NCI-H2081 treated with DMSO at 0.1 percent for 48 hours (cell line): ENCODE measurements at places on chromosomes 7 and 10.

DNA sequence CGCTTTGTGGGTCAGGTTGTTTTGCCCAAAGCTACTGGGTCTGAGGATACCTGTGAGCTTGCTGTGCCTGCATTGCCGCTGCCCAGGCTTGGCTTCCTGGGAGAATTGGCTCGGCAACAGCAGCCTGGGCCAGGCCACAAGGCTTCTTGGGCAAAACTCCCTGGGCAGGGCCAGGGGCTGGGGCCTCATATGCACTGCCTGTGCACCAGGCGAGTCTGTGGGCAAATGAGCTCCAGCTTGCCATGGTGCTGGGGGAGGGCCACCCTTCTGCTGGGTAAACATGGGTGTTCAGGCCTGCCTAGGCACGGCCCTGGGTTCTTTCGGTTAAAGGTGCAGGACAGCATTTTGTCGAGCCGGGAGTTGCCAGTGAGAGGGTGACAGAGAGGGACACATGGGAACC lies 19.4 kb downstream of the ZMIZ1 start:
- no peak for DNase-seq

DNA sequence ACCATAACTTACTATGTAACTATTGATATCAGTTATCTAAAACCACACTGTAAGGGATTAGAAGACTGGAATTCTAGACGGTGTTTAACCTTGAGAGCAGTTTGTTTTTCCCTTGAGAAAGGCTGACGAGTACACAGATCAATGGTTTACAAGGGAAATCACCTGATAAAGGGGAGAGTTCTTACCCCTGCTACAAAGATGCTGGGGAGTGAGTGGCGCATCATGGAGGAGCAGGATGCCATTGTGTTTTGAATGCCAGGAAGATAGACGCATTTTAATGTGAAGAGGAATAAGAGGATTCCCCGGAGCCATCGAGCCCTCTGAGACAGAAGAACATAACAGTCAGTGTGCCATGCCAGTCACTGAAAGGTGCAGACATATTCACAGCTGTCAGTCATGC lies 145.2 kb downstream of the PKD1L1 start:
- DNase-seq, result no peak

DNA sequence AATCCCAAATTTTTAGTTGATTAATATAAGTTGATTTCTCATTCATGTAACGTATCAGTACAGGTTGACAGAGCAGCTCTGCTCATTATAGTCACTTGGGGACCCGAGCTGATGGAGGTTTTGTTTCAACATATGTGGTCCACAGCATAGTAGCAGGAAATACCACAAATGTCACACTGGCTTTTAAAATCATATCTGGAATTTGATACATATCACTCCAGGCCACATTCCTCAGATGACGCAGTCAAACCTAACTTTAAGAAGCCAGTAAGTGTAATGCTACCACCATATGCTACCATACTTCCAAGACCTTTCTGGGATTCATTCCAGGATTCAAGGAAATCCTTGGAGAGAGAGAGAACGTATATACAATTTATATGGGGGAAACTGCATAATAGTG lies 156.3 kb downstream of the PHF14 start:
- DNase-seq, result no peak

DNA sequence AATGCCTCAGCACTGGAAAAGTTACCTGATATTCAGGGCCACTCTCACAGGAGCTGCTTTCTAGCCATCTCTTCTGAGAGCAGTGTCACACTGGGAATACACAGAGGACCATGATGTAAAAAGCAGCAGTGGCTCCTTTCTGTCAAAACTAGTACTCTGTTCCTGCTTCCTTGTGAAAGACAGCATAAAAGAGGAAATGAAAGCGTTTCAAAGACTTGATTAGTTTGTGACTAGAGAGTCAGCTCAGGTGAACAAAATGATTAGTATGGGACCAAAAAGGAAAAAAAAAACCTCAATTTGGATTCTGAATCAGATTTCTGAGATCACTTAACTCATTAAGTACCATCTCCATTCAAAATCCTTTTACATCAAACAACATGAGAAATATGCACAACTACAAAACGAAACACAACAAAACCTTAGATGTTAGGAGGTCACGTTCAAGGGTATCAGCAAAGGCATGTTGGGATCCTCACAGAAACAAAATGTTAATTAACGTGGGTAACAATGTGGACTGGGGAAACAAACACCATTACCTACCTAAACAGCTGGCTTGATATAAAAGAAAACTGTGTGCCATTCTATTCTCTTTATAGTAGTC lies 103.7 kb downstream of the MACC1 start:
- DNase-seq, result no peak

DNA sequence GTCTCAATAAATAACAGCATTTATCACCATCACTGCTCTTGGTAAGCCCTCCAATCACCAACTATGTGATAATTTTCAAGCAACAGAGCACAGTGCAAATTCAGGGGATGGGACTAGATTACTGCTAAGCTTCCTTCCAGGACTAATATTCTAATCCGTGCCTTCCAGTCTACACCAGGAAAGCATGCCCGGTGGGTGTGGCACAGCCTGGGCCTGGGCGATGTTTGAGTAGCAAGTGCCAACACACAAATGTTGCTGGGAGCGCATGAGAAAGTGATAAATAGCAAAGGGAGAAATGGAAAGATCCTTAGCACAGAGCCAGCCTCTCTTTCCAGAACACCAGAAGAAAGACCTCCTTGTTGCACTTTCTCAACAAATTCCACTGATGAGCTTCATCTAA lies 13.5 kb upstream of the TM9SF3 start:
- DNase-seq, result no peak

DNA sequence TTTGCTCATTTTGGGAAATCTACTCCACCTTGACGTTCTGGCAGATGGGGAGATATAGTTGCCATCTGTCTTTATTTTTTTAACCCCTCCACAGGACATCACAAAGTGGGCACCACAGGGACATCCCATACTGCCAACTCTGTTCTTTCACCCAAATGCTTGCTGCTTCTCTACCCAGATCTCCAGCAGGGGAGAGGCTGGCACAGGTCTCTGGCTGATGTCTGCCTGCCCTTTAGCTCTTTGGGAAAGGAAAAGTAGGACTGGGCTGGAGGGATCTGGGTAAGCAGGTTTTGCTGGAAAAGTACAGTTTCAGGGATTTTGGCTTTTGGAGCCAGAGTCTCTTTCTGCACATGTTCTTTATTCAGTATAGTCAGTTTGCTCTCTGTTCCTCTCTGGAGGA lies 156.7 kb downstream of the ANLN start:
- no peak for DNase-seq

- DNase-seq, result no peak
Measured at GRCh38 chr7:48067475-48067874, 21.6 kb upstream of the UPP1 start.

DNA sequence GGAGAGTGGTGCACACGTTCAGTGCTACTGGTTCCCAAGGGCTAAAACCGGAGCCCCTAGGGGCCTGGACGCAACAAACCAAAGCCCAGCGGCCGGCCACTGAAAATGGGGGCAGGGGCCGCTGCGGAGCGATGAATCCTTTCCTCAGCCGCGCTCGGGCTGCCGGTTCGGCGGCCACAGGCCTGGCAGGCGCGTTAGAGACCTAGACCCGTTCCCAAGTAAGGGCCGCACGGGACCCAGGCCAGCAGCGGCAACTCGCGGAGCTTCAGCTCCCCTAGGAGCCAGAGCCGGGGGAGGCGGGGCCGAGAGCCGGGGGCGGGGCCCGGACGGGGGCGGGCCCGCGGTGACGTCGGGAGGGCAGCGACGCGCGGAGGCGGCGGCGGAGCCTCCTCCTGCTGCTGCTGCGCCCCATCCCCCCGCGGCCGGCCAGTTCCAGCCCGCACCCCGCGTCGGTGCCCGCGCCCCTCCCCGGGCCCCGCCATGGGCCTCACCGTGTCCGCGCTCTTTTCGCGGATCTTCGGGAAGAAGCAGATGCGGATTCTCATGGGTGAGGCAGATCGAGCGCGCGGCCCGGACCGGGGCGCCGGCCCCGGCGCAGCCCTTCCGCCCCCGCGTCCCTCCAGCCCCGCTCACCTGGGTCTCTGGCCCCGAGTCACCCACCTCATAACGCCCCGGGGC lies at the start of gene ARF5:
TSS of gene ARF5 (plus strand) at position 393 of the 678 bp plus-strand sequence. CDS start at position 481, 88 bp downstream.
- DNase-seq, result no peak
